ENCODE measurements at places on chromosomes 7 and 10.
A peak's percentile ranks its signal among the peaks of the same experiment; 100 is the strongest.

GRCh38 chr7:17315974-17316373 is 17.5 kb downstream of the AHR start:
- no peak for DNase-seq

- no peak for DNase-seq
These were observed 11.0 kb upstream of the BLVRA start for GRCh38 chr7:43747328-43748105.

GRCh38 chr7:23246555-23246954 is at the start of gene GPNMB:
Gene GPNMB (plus strand): TSS chr7:23246775. CDS start chr7:23246858, 83 bp downstream.
- no peak for DNase-seq

- no peak for DNase-seq
These were observed 125.6 kb downstream of the KLF6 start for GRCh38 chr10:3659203-3659917.

- no peak for DNase-seq
These were observed 16.3 kb upstream of the SH2B2 start for GRCh38 chr7:102270178-102270887.

DNA sequence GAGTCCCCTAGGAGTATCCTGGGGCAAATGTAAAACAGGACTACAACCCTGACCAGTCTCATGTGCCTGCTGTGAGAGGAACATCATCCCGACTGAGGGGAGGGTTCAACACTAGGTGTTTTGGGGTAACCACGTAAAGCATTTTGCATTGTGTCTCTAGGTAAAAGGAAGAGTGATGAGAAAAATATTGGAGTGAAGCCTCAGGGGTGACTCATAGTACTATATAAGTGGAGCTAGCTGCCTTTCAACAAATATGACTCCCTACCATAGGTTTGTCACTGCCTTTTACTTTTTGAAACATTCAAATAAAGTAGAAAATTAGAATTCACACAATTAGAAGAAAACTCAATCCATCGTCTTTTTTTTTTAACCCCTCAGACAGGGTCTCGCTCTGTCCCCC is 2.6 kb upstream of the CAMK2G start:
- no peak for DNase-seq

DNA sequence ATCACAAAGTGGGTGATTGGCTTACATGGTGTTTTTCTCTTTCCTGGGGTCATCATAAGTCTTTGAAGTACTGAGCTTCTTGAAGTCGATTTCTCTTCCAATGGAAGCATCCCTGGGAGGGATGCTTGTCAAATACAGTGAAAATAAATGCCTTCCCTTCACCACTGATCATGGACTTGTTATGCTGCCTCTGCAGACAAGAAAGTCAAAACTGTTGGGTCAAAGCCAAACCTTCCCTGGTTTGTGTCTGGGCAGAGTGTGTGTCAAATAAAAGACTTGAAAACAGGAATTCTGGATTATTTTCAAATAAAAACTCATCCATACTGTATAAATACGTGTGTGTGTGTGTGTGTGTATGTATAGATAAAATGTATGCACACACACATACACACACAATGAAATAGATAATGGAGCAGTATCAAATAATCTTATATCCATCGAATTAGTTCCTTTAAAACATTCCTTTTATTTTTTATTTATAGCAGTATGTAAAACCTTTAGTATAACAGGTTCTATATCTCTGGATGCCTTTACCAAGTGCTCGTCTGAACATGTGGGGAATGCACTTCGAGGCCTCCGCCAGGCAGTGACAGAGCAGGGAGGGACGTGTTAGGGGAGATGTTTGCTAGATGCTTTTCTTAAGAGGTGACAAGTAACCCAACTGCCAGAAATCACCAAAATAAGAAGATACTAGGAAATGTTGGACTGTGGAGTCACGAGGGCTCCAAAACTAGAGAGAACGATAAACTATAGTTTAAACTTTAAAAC is 27.2 kb upstream of the WNT16 start:
- no peak for DNase-seq

- no peak for DNase-seq
These were observed 143.5 kb upstream of the ASAH2 start for GRCh38 chr10:50394832-50395231.

- DNase-seq = no peak
These were observed at the start of gene PARD3 for GRCh38 chr10:34815185-34816084. Gene PARD3 (minus strand): TSS chr10:34815296. CDS start chr10:34814995, 301 bp downstream.

GRCh38 chr7:128351296-128352152 is 7.8 kb upstream of the RBM28 start:
- DNase-seq = no peak

DNA sequence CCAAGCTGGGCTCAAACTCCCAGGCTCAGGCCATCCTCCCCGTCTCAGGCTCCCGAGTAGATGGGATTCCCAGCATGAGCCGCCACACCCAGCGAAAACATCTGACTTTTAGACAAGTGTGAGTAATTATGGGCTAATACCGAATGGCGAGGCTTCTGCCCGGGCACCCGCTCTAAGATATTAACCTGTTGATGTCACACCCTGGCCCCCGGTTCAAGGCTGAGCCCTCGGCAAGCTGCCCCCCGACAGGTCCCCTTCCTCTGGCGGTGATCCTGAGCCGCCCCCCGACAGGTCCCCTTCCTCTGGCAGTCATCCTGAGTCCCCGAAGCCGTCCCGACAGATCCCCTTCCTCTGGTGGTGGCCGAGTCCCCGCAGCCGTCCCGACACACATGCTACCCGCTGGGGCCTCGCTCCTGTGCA is 5.2 kb downstream of the PSMG3 start:
- no peak for DNase-seq

GRCh38 chr10:115660391-115660790 is 567.2 kb downstream of the ATRNL1 start:
- DNase-seq = no peak

DNA sequence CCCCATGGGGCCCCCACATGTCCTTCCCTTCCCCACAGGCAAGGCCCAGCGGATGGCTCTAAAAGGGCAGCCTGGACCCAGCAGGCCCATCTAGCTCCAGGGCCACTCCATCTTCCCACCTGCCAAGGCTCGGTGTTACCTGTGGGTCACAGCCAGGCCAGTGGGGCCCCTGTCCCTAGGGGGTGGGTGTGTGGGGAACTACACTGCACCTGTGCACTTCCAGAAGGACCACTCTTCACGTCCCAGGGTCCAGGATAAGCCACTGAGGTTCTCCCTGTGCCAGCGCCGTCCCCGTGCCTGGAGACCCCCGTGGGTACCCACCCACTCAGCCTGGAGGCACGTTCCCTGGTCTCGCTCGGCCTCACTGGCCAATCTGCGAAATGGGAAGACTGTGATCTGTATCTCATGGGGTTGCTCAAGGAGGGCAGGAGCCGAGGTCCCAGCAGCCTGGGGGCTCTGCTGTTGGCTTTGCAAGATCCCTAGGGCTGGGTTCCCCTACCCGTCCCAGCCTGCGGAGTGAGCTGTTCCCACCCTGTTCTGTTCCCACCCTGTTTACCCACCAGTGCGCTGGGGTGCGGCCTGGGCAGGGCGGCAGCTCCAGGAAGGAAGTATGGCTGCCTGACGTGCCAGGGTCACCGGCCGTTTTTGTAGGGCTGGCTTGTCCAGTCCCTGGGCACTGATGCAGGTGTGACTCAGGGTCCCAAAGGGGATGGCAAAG is 4.6 kb downstream of the PWWP2B start:
- DNase-seq = no peak

- DNase-seq = no peak
These were observed 88.7 kb downstream of the UBE2H start for GRCh38 chr7:129864042-129864441.

- DNase-seq = no peak
These were observed 7.4 kb upstream of the VIM start for GRCh38 chr10:17220652-17221100.

DNA sequence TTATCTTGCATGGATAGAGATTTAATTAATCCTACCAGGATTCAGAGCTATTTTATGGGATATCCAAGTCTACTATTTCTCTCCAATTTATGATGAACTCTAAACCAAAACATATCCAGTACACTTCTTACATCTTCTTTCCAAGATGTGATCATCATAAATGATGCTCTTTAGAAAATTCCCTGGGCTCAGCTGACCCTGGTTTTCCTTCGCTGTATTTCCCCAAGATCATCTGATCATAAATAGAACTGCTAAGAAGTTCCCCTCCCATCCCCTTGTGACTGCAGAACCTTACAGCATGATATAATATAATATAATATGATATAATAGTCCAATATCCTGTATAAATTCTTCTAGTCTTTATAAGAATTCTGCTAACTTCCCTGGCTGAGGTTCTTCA is 114.6 kb upstream of the LYZL2 start:
- no peak for DNase-seq

GRCh38 chr10:125788156-125789034 is 12.8 kb upstream of the MMP21 start:
- no peak for DNase-seq

GRCh38 chr10:128751851-128752250 is 625.6 kb upstream of the MKI67 start:
- DNase-seq = no peak

DNA sequence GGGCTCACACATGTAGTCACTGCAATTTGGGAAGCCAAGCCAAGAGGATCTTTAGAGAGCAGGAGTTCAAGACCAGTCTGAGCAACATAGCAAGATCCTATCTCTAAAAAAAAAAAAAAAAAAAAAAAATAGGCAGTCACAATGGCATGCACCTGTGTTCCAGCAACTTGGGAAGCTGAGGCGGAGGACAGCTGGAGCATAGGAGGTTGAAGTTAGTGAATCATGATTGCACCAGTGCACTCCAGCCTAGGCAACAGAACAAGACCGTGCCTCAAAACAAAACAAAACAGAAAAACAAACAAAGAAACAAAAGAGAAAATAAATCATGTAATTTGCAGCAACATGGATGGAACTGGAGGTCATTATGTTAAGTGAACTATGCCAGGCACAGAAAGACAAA is 33.6 kb upstream of the BICC1 start:
- DNase-seq = no peak

GRCh38 chr7:154640266-154640865 is 362.6 kb downstream of the PAXIP1 start:
- DNase-seq = no peak

DNA sequence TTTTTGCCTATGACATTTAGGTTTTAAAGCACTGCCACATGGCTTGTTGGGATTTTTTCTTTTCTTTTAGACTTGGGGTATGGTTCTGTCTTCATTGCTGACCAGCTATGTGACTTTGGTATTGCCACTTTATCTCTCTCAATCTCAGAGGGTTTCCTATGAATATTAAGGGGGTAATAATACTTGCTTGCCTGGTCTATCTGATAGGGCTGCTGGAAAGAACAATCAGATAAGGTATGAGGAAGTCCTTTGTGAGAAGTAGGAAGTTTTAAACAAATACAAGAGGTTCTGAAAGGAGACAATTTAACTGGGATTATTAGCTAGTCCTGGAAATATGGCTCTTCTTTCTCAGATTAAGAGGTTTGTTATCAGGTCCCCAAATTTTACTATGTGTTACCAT is 80.8 kb downstream of the ZNF92 start:
- no peak for DNase-seq

GRCh38 chr10:101272229-101272868 is 43.1 kb upstream of the LBX1 start:
- peak; percentile 46 for DNase-seq

GRCh38 chr10:121131426-121132265 is 280.5 kb downstream of the WDR11 start:
- DNase-seq = no peak

DNA sequence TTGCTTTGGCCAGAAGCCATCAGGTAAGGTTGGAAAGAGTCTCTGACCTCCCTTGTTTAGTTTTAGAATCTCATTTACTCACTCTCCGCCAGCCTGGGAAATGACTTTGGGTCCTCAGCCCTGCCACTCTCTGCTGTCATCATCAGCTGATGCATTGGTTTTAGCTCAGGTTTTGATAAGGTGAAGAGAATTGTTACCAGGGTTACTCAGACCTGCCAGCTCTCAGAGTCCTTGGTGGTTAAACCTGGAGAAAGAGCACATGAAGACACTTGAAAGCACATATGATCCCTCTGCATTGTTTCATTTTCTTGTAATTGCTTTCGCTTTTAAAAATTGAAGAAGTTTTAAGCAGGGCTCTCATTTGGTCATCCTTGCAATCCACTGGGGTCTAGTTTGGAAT is 4.0 kb upstream of the CROT start:
- DNase-seq = no peak

DNA sequence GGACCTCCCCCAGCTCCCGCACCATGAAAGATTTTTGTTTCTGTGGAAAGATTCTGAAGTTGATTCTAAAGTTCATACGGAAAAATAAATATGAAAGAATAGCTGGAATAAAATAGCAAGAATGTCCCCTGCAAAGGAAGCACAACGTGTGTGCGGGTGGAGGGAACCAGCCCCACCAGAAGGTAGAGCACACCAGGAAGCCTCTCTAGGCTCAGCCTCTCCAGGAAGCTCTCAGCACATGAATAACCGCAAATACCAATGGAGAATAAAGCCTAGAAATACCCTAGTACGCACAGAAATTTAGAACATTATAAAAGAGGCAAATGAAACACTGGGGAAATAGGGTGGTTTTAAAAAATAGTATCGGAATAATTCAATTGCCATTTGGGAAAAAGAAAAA is 24.6 kb upstream of the FAM170B start:
- no peak for DNase-seq

DNA sequence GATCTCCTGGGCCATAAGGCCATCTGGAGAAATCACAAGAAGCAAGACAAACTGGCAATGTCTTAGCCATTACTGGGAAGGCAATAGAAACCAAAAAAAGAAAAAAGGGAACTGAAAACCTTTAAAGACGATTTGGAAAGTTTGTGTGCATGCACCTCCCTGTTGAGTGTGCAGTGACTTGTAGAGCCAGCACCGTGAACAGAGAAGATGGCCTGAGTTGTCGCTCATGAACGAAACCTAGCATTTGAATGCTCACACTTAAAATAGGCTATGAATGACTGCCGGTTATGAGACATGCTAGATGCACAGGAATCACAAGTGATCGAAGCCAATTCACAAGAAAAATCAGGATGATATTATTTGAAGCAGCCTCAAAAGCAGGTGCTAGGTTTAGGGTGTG is 151.3 kb upstream of the ADO start:
- DNase-seq = no peak

DNA sequence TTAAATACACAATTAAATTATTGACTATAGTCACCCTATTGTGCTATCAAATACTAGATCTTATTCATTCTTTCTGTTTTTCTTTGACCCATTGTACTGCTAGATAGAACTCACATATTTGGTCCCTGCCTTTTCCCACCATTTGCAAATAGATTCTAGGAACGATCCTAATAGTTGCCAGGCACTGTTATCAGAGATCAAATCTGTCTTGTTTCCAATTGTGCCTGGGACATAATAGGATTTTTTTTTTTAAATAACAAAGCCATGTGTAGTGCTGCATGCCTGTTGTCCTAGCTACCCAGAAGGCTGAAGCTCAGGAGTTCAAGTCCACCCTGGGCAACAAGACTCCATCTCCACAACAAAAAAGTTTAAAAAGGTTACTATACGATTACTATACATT is 72.0 kb downstream of the C1GALT1 start:
- no peak for DNase-seq

DNA sequence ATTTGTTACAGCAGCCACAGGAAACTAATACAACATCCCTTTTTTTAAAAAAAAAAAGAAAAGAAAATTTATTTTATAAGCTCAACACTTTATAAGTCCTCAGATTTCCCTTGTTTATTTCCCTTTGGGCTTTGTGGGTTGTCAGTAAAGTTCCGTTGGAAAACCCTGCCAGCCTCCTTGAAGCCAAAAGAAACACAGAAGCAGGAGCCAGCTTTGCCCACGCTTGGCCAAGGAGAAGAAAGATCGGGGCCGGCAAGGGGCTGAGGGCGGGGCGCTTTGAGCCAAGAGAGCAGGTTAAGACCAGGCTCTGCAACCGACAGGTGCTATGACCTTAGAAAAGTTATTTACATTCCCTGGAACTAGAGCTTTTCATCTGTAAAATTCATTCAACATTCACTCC is 72.7 kb downstream of the RGS10 start:
- DNase-seq = no peak

GRCh38 chr10:109821672-109822071 is 101.6 kb downstream of the XPNPEP1 start:
- no peak for DNase-seq
